ENCODE measurements at places on chromosomes 11 and 22.

DNA sequence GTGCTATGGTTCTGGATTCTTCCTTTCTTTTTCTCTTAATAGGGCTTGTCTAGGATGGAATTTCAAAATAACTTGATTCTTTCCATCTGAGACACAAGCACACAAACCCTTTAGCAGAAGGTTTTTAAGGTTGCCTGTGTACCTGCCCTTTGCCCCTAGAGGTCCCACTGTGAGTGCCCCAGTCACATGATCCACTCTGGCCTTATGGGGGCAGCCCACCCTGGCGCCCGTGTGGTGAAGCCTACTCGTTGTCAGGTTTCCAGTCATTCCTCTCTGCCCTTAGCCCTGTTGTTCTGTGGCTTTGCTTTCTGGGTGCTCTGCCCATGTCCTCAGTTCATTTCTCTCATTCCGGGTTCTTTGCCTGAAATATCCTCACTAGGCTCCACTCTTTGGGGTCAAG lies 51.8 kb downstream of the ZNRF3 start:
- DNase-seq, result no peak

DNA sequence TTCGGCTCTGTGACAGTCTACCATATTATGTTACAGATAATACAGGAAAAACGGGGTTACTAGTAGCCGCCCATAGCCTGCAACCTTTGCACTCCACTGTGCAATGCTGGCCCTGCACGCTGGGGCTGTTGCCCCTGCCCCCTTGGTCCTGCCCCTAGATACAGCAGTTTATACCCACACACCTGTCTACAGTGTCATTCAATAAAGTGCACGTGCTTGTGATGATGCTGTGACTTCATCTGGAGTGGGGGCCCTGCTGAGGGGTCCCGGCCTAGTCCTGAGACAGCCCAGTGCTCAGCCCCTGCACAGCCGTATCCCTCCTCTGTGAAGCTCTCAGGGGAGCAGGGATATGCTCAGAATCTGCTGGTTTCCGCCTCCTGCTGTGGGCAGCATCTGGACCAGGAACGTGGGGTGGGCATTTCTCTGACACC lies 1.2 kb downstream of the IFITM1 start:
- DNase-seq, result no peak

DNA sequence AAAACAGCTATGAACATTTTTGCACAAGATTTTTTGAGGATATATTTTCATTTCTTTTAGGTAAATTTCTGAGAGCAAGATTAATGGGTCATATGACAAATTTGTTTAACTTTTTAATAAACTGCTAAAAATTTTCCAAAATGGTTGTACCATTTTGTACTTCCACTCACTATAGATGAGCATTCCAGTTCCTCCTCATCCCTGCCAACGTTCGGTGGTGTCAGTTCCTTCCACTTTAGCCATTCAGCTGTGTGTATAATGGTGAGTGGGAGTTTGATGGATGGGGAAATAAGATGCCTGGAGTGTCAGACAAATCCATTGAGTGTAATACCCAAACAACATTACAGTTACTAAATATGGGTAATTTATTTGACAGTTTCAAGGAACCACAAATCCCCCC lies 49.7 kb downstream of the MIAT start:
- no peak for DNase-seq

GRCh38 chr11:35554491-35555437 lies 29.3 kb upstream of the PAMR1 start:
- peak; percentile 48 for DNase-seq

- DNase-seq, result no peak
Measured at GRCh38 chr11:111329306-111330204, 31.2 kb downstream of the POU2AF3 start.

DNA sequence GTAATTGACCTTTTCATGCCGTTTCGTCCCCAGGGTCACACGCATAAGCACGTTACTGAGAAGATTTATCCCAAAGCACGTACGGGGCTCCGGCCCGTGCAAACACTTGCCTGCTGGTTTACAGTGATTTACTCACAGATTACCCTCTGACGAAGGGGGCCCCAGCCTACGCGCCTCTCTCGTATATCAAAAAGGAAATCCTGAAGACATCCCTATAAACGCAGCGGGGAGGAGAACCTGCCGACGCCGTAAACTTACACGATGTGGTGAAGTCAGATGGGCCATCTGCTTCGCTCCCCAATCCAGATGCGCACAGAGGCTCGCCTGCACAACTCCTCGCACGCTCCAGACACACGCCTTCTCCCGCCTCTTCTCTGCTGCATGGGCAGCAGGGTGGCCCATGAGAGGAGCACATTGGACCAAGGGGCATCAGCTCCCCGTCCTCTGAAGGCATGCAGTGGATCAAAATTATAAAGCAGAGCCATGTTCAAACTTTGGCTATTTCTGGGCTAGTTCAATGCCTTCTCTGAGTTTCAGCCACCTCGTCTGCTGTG lies 123.6 kb downstream of the MN1 start:
- DNase-seq, result no peak

DNA sequence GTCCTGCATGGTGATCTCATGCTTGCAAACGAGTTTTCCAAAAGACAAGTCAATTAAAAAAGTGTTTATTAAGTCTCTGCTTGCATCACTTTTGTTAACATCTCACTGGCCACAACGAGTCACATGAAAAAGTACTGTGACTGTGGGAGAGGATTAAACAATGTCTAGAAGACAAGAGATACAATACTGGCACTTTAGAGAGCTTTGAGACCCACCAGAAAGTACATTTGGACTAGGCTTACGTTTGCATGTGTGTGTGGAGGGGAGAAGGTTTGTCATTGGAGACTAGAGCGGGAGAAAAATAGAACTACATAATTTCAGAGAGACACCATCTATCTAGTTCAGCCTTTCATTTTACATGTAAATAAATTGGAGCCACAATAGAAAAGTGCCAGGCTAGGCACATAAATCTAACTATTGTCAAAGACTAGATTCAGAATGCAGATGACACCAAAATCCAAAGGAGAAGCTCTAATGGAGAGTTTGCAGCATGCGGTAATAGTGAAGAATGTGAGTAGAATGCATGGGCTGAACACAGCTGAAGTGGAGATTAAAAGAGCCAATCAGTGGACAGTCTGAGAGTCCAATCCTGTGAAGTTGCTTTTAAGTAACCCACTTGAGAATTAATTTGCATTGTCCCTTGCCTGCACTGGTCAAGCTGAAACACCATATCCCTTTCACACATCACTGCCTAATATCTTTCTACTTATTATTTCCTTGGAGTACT lies 977.4 kb upstream of the FAT3 start:
- DNase-seq, result no peak

GRCh38 chr11:70027451-70027850 lies 50.7 kb upstream of the ANO1 start:
- no peak for DNase-seq

Measured in HS-5 (cell line).